ENCODE measurements at places on chromosomes 13 and 19. TPM values are rescaled to one million over a fixed set of nuclear protein-coding genes. Genes with fewer than 3 reads are reported as not detected.

DNA sequence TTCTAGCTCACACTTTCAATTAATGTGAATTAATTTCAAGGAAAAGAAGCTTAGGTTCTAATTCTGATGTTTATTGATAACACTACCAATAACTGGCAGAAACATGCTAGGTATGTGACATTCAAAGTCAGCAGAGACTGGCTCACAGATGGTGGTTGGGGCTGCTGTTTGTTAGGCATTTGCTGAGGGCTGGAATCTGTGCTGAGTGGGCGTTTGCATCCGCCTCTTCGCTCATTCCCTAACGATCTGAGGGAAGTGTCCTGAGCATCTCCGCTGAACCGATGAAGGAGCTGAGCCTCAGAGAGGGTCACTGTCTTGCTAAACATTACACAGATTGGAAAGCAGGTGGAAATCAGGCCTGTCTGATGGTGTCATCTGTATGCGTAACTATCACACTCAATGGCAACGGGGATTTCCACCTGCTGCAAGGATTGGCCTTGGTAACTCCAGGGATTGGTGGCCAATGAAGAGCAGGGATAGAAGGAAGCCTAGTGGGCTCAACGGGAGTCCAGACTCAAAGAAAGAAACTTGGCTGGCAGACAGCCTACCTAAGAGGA is 338.9 kb downstream of the TEX29 start:
- DNase-seq, result no peak

The SERPINE3 gene
- polyA plus RNA-seq, result not detected

DNA sequence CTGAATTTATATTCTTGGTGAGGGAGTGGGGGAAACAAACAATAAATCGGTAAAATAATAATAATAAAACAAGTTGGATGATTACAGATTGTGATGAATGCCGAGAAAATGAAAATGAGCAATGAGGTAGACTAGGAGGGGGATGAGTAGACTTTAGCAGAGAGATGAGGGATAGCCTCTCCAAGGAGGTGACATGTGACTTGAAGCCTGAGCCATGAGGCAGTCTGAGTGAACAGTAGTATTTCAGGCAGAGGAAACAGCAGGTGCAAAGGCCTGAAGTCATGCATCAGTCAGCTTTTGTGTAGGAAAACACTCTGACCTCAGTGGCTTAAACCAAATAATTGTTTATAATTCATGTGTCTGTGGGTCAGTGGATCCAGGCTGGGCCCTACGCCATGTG is 4.6 kb downstream of the ZNF135 start:
- no peak for DNase-seq

The TRAPPC6A gene
- 28.0 TPM for polyA plus RNA-seq

GRCh38 chr19:11535792-11536595 is 2.7 kb upstream of the CNN1 start:
- DNase-seq, result peak; percentile 71

The TINCR gene
- 0.09 TPM for polyA plus RNA-seq

The IL12RB1 gene
- 0.13 TPM for polyA plus RNA-seq

The C1QTNF9 gene
- polyA plus RNA-seq, result 1.1 TPM

- no peak for DNase-seq
These were observed 52.4 kb upstream of the UBL3 start for GRCh38 chr13:29902632-29903305.

The IL11 gene
- 1.7 TPM for polyA plus RNA-seq

The FBN3 gene
- 44.3 TPM for polyA plus RNA-seq

GRCh38 chr19:31350033-31350692 is 927 bp upstream of the TSHZ3 start:
- DNase-seq, result no peak

DNA sequence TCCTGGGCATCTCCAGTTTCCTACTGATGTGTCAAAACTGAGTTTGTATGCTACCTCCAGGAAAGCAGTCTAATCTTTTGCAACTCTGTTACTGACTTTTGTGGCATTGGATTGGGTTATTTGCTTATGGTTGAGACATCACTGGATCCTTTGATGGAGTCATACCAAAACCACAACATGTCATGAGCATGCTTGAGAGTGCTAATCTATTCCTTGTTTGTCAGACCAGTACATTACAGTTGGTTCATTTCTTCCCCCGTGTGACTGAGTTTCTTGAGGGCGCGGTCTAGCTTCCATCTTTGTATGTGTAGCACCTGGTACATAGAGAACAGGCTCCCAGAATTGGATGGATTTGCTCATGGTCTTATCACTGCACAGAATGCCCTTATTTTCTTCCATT is 43.2 kb downstream of the SUGT1 start:
- no peak for DNase-seq

GRCh38 chr13:94822356-94822755 is 110.0 kb upstream of the SOX21 start:
- no peak for DNase-seq

DNA sequence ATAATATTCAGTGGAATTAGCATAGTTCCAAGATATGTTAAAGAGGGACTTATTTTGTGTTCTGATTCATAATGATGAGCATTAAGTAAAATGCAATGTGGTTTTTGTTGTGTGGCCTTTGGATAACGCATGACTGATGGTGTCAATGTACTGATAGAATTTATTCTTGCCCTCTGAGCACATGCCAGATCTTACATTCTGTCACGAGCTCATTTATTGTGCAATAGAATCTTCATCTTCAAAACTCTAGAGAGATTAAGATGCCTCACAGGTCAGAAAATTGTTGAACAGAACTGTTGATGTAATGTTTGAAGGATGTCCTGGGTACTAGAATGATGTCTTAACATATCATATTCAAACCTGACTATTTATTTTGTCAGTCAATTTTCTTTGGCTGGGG is 148.0 kb upstream of the HTR2A start:
- DNase-seq, result no peak

DNA sequence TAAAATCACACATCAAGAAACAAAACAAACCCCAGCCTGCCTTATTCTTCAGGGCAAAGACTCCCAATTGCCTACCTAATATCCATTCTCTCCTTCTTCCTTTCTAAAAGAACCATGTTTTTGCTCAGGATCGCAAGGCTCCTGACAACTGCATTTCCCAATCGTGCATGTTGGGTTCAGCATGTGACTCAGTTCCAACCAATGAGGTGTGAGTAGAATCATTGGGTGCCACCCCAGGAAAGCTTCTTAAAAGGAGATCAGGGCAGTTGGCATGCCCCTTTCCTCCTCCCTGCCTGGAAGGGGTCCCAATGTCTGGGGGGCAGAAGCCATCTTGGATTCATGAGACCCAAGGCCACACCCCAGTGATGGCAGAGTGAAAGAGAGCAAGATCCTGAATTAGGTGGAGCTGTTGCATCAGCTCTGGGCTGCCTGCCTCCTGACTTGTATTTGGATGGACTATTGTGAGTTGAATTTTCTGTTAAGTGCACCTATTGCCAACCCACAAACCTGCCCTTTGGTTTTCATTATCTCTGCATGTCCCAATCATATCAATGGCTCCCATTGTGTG is 26.0 kb upstream of the UBAC2 start:
- DNase-seq, result no peak

- no peak for DNase-seq
These were observed 38.2 kb downstream of the NFIC start for GRCh38 chr19:3404324-3405260.

Measured in left renal pelvis (tissue), 4 donors.